Epithelial cell of prostate (primary cell): ENCODE measurements at places on chromosomes 11 and 22.

DNA sequence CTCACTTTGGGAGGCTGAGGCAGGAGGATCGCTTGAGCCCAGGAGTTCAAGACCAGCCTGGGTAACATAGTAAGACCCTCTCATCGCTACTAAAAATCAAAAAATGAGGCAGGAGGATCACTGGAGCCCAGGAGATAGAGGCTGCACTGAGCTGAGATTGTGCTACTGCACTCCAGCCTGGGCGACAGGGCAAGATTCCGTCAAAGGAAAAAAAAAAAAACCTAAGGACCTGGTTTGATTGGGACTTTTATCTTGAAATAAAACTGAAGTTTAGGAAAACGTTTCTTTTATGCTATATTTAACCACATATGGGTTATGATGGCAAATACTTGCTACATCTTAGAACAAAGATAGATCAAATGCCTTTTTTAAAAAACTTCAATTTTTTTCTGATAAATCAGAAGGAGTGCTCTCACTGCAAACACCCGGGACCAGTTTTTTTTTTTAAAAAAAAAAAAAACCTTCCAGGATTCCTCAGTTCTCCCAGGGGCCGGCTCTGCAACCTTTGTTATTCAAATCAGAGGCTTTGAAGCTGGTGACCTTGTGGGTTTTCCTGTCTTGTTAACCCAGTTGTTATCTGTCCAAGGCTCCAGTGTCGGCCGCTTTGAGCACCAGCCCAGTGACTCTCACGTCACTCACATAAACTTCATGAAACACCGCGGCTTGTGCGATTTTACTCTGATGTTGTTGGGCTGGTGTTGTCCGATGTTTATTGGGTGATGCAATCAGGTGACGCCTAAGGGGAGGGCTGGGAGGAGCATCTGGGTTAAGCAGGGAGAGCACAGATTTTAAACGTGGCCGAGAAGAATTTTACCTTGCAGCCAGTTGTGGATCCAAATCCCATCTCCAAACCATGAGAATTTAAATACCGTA lies 24.7 kb upstream of the SLC22A12 start:
- peak; percentile 72 for DNase-seq

DNA sequence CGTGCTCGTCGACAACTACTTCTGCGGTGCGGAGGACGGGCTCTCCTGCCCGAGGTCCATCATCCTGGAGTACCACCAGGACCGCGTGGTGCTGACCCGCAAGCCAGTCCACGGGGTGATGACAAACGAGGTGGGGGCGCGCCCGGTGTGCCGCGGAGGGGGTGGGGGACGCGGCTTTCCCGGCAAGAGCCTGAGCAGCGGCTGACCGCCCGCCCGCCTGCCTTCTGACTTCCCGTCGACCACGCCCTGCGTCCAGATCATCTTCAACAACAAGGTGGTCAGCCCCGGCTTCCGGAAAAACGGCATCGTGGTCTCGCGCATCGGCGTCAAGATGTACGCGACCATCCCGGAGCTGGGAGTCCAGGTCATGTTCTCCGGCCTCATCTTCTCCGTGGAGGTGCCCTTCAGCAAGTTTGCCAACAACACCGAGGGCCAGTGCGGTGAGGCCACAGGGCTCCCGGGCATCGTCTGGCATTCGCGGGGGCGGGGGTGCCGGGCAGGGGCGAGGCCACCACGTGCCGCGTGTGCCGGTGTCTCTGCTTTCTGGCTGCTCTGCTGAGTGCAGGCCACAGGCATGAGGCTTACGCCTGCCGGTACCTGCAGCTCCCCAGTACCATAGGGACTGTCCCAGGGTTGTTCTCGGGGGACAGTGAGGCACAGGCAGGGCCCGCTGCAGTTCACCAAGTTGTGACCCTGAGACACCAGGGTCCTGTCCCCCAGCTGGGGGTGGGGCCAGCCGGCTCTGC lies 28.5 kb upstream of the MUC5B start:
- no peak for DNase-seq

- DNase-seq = no peak
Measured at GRCh38 chr11:60498853-60499252, 6.3 kb downstream of the MS4A12 start.

DNA sequence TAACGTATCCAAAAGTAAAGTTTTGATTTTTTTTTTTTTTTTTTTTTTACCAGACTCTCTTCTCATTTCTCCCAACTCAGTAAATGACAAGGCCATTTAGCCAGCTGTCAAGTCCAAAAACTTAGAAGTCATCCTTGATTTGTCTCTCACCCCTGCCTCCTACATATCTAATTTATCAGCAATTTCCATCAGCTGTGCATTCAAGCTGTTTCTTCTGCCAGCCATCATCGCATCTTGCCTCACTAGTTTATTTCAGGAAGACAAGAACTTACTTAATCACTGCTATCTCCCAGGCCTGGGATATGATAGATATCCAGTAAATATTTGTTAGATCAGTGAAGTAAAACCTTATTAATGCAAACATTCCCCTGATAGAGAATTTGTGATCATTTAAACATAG lies 47.6 kb downstream of the SCGB1A1 start:
- no peak for DNase-seq

DNA sequence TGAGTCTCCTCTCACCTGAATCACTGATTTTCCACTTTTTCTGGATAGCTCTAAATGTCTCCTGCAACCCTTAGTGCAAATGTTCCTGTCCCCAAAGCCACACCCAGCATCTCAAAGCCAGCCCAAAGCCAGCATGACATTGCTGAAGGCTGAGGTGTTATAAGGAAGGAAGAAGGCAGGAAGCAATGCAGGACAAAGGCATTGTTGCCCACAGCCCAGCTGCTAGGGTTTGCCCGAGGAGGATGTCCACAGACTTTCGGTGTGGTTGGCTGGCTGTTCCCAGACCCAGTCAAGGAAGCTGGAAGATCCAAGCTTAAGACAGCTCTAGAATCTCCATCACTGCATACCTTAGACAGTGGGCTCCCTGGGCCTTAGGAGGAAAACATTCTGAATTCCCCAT lies 23.5 kb downstream of the CHST1 start:
- DNase-seq = no peak

- no peak for DNase-seq
Measured at GRCh38 chr22:36367479-36367878, 20.3 kb downstream of the MYH9 start.

DNA sequence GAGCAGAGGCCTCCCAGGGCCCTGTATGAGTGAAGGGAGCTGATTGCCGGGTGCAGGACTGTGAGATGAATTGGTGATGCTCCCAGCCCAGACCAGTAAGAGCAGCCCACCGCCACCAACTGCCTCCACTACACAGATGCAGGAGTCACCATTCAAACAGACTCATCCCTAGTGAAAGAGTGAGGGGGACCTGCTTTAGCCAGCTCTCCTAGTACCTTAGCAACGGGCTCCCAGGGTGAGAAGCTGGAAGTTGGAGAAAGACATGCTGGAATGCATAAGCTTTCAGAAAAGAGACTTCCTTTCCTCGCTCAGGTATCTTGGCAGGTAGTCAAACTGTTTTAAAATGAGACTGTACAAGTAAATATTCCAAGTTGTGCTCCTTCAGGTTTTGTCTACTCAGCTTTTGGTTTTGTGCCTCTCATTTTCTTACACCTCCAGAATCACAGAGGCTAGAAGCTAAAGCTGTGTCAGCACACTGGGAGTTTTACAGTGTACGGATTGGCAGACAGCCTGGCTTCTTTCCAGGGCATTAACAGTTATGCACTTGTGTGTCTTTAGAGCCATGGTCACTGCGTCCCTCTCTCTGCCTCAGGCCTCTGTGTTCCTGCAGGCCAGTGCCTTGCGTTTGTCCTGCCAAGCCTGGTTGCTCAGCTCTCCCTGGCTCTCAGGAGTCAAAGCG lies 146.2 kb downstream of the ATXN10 start:
- DNase-seq = no peak
